ENCODE measurements at places on chromosomes 1 and 21. TPM values are rescaled to one million over a fixed set of nuclear protein-coding genes. Genes with fewer than 3 reads are reported as not detected.

PRELP gene
- total RNA-seq: 0.14 TPM

COL9A2 gene
- total RNA-seq: 53.8 TPM

MTARC1 gene
- 40.5 TPM for total RNA-seq

RAB25 gene
- 93.8 TPM for total RNA-seq

LRRC71 gene
- not detected for total RNA-seq

EDARADD gene
- total RNA-seq: 13.5 TPM

ABCA4 gene
- 2.0 TPM for total RNA-seq

DCDC2B gene
- total RNA-seq: not detected

DAB1 gene
- total RNA-seq: 4.8 TPM

SLC27A3 gene
- total RNA-seq: 29.5 TPM

RGL1 gene
- 5.9 TPM for total RNA-seq

DNA sequence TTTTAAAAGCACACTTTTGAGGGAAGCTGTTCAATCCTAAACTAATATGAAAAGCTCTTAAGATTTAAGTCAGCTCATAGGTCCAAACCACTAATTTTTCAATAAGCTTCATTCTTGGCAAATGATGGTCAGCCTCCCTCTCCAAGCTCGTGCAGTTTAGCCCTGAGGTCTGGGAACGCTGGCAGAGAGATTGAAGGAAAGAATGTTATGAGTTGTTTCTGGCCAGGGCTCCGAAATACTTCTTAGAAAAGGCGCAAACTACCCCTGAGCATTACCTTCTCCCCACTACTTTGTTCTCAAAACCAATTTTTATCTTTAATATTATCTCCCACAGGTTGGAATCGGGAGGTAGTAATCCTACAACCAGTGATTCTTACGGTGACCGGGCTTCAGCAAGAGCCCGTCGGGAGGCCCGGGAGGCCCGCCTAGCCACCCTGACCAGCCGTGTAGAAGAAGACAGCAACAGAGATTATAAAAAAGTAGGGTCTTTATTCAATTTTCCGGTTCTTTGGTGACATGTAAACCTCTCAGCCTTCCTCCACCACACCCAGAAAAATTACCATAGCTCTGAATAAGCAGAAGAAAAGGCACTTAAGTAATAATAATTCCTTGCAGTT is 147.7 kb downstream of the SYT2 start:
- DNase-seq: no peak

DNA sequence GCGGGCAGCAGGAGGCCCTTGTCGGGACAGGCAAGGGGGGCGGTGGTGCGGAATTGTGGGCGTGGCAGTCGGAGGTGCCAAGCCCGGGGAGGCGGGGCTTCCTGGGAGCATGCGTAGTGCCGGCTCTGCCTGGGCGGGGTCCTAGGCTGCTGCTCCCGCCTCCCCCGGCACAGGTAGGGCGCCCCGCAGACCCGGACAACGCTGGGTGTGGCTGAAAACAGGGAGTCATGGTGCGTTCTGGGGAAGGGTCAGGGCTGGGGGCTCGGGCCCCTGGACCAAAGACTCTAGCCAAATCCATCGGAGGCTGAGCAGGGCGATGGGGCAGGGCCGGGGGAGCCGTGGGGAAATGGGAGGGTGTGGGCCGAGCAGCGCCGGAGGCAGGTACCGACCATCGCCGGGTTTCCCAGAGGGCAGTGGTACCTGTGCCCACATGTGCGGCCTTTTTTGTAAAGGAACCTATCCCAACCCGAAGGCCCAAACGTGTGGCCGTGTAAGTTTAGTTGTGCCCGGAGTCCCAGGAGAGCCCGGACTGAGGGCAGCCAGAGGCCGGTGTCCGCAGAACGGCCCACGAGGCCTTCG is 231.9 kb downstream of the SDCCAG8 start:
- no peak for DNase-seq

- DNase-seq: no peak
Observed at GRCh38 chr1:70874063-70874462, 173.6 kb downstream of the PTGER3 start.

- DNase-seq: no peak
Observed at GRCh38 chr1:52676249-52676903, 21.8 kb downstream of the COA7 start.

DNA sequence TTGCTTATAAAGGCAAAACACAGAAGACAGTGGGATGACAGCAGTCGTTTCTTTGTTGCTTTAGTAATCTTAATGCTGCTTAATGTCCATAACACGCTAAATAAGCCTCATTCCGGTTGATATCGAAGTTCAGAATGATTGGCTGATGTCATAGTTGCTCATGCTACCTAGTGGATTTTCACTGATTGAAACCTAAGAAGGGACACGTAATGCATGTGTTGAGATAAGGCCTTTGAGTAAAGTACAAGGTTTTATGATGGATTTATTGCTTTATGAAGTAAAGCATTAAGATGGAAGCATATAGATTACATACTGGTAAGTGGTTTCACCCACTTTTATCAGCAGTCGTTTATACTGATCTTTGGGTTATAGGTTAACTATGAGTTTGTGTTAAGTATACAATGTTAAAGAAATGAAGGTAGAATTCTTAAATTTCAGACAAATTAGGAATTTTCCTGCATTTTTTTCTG is 25.1 kb downstream of the IARS2 start:
- no peak for DNase-seq

- DNase-seq: no peak
Observed at GRCh38 chr1:206772243-206772937, at the start of gene IL10. Gene IL10, minus strand, starts transcription at chr1:206772494. Its CDS starts 59 bp downstream, at chr1:206772435.

DNA sequence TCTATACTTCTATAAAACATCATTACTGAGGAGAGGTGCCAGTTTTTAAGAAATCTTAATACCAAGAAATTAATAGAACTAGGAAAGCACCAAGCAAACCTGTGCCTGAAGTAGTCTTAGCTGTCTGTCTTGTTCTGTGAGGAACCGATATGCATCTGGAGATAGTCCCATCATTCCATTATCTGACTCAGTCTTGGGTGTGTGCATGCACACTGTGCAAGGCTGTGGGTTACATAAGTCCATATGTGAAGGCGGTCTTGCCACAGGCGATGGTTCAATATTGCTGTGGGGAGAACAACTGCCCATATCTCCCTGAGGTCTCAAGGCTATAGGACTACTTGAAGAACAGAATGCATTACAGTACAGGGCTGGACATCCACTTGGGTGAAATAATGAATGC is 33.8 kb downstream of the STIL start:
- no peak for DNase-seq

GRCh38 chr21:39902986-39903385 is 35.7 kb downstream of the PCP4 start:
- DNase-seq: no peak

- no peak for DNase-seq
Observed at GRCh38 chr1:59816318-59816878, 1.6 kb downstream of the HOOK1 start.

DNA sequence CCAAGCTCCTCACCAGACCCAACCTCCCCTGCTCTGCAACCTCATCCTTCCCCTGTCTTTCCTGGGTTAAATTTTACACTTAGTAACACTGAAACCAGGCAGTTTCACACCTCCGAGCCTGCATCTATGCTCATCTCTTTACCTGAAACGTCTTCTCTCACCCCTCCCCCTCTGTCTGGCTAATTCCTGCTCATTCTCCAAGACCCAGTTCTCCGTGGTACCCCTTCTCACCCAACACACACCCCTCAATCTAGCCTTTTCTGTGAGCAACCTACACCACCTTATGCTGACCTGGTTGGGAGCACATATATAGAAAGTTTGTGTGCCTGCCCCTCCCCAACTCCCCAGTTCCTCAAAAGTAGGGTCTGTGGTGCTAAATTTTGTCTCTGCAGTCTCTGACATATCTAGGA is 3.7 kb upstream of the KIAA1614 start:
- no peak for DNase-seq

DNA sequence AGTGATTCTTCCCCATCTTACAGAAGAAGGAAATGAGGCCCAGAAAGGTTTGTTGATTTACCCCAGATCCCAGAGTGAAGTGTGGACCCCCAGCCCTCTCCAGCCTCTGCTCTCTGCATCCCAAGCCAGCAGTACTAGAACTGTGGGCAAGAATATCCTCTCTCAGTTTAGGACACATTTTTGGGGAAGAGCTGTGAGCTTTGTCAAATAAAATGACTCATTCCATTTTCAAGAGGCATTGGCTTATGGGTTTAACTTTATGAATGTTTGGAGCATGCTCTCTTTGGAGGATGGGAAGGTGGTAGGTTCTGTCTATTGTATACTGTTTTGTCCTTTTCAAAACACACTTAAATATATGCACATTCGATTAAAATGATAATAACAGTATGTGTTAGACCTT is 70.6 kb upstream of the CNTN2 start:
- no peak for DNase-seq

DNA sequence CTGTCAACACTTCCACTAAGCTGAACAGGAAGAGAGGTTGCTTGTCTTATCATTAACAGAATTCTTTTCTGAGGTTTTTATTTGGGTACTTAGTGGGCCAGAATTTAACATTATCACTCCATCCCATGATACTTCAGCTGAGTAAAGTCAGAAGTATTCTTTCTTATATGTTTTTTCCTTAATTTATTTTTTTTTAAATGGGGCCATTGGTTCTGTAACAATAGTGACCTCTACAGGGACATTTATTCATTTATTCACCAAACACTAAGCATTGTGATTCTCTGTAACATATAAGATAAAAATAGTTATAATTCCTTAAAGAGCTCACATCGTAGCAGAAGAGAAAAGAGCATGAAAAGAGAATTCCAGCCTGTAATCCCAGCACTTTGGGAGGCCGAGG is 9.8 kb downstream of the GREM2 start:
- DNase-seq: no peak

DNA sequence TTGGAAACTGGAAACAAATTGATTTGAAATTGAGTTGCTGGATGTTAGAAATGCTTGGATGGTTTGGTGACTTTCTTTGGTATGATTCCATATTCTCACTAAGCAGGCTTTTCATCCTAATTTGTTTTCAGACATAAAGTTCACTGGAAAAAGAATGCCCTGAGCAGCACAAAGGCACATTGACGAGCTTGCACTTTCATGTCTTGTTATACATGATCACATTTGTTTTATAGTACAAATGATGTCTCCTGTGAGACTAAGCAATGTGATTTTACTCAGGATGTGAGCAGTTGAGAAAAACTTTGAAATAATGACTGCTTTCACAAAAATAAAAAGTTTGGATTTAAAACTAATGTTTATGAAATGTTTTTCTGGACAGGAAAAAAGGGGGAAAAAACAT is 63.6 kb downstream of the KCNT2 start:
- DNase-seq: no peak

DNA sequence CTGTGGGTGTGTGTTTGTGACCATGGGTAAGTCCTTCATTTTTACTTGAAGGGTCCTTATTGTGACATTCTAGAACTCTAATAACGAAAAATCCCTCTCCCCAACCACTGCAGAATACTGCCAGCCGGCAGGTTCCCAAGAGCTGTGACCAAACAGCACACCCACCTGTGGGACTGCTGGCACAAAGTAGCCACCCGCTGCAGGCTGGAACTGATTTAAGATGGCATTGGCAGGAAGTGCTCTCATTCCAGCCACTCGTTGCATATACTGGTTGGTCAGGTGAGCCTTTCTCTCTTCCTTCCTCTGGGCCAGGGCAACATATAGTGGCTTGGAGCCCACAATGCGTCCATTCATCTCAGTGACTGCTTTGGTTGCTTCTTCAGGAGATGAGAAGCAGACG is 11.6 kb downstream of the PABPC4 start:
- no peak for DNase-seq

- DNase-seq: no peak
Observed at GRCh38 chr21:45281411-45282282, 6.0 kb downstream of the POFUT2 start.

DNA sequence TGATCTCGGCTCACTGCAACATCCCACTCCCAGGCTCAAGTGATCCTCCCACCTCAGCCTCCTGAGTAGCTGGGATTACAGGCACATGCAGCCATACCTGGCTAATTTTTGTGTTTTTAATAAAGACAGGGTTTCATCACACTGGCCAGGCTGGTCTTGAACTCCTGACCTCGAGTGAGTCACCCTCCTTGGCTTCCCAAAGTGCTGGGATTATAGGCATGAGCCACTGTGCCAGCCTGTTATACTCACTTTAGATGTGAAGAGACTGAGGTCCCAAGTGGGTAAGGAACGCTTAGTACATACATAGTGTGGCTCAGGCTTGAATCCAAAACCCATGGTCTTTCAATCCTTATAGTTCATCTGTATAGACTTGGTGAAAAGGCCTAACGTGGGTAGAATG is 63.7 kb upstream of the EPS8L3 start:
- DNase-seq: no peak

DNA sequence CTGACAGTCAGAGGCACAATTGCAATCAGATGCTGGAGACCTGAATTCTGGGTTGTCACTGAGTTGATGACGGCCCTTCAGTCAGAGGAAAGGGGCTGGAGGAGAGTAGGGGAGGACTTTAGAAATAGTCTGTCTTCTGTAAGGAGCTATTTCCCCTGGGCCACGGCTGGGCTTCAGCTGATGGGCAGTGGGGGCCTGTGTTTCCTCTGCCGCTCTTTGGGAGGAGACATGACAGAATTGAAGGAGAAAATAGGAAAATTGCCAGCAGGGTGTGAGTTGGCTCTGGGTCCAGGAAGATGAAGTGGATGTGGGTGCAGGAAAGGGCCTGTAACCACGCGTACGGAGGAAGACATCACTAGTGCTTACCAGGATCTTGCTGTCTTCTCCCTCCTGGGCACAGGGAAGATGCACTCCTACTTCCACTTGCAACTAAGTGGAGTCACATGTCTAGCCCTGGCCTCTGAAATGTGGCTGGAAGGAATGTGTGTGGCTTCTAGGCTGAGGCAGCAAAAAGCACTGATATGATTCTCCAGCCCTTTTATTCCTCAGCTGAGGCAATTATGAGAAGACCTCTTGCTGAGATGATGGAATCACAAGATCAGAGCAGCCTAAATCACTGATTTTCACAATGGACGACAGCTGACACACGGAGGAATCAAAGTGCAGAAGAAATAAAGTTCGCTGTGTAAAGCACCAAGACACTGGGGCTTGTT is 250.0 kb downstream of the GRIK3 start:
- DNase-seq: no peak

GRCh38 chr1:234997896-234998741 is 130.5 kb downstream of the TOMM20 start:
- DNase-seq: no peak

DNA sequence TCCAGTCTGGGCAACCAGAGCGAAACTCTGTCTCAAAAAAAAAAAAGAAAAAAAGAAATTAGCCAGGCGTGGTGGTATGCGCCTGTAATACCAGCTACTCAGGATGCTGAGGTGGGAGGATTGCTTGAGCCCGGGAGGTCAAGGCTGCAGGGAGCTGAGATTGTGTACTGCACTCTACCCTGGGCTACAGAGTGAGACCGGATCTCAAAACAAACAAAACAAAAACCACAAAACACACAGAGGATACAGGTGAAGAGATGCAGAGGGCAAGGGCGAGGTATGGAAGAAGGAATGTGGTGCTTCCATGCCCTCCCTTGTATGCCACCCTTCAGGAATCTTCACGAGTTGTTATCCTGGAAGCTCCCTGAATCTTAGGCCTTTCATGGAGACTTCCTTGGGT is 68.5 kb downstream of the NDUFS5 start:
- no peak for DNase-seq

- DNase-seq: no peak
Observed at GRCh38 chr1:2965676-2966075, 55.6 kb upstream of the ACTRT2 start.

Measured in progenitor cell of endocrine pancreas (in vitro differentiated cells).